SIG-M5 (cell line): ENCODE measurements at places on chromosomes 12 and 14.

- DNase-seq = no peak
These were observed 4.1 kb upstream of the SLC7A7 start for GRCh38 chr14:22819151-22819988.

DNA sequence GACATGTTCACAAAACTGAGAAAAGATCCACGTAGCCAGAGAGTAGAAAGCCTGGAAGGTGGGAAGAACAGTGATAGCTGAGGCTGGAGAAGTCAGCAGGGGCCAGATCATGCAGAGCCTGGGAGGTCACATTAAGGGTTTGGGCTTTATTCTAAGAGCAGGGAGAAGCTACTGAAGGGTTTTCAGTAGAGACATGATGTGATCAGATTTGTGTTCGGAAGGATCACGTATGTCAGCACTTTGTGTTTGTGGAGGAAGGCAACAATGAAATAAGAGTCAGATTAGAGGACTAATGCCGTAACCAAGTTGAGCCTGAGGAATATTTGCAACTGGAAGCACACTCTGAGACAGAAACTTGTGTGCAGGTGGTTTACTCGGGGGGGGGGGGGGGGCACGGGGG is 4.2 kb upstream of the PCK2 start:
- DNase-seq = no peak

DNA sequence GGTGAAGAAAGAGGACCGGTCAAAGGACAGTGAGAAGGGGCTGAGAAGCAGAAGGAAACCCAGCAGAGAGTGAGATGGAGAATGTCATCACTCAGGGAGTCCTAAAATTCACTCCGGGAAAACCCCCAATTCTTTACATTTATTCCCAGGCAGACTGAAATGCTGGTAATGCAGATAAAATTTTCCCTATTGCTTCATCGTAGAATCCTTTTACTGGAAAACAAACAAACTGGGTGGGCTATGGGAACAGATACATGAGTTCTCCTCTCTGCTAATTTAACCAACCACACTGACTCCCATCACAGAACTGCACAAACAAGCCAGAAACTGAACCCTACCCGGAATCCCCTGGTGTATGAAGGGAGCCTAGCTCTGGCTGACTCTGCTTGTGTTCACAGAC is 20.9 kb downstream of the HEBP1 start:
- no peak for DNase-seq

DNA sequence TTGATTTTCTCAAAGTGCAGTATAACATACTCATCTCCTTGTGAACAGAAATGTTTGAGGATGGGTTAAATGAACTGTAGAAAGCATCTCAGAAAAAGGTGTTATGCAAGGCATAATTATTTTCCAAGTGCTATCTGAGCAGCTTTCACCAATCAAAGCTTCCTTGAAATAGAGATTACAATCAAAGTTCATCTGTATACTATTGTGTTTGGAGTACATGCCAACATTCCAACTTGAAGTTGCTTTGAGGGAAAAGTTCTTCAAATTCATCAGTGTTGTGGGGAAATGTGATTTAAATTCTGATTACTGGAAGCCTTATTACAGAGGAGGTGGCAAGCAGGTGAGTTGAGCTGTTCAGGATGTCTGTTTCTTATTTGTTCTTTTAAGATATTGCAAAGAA is 68.2 kb downstream of the TMTC2 start:
- no peak for DNase-seq

- no peak for DNase-seq
These were observed 9.7 kb upstream of the TUBA1A start for GRCh38 chr12:49198431-49199155.

GRCh38 chr14:69696633-69697557 is 70.0 kb upstream of the SRSF5 start:
- DNase-seq = no peak

GRCh38 chr12:10540776-10541205 is 35.1 kb downstream of the EIF2S3B start:
- no peak for DNase-seq
